ENCODE measurements at places on chromosomes 2 and 18. TPM values are rescaled to one million over a fixed set of nuclear protein-coding genes. Genes with fewer than 3 reads are reported as not detected.

Gene CNGA3
- total RNA-seq: 0.29 TPM

Gene PSD4
- total RNA-seq: 1.8 TPM

Gene CNDP1
- total RNA-seq: not detected

Gene SFT2D3
- 5.8 TPM for total RNA-seq

Gene TRMT61B
- total RNA-seq: 18.9 TPM

Gene CRACDL
- not detected for total RNA-seq

Measured in osteoblast (primary cell).